Amniotic stem cell (primary cell): ENCODE measurements at places on chromosomes 11 and 22.

- DNase-seq = no peak
Measured at GRCh38 chr22:20008221-20008995, 8.2 kb downstream of the ARVCF start.

DNA sequence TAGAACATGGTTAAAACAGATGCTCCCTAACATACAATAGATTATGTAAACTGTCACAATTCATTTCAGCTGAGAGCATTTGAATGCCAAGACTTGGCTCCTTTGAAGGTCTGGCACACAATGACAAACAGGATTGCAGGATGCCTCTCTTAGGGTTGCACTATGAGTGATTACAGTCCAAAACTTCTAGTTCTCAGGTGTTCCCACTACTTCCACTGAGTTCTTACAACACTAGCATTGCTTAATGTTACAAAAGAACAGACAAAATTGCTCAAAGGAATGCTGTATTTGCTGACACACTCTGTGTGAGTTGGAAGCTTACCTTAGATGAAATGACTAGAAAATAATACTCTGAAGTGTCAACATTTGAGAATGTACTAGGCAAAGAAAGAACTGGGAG is 2413.8 kb upstream of the RAG2 start:
- DNase-seq = no peak

DNA sequence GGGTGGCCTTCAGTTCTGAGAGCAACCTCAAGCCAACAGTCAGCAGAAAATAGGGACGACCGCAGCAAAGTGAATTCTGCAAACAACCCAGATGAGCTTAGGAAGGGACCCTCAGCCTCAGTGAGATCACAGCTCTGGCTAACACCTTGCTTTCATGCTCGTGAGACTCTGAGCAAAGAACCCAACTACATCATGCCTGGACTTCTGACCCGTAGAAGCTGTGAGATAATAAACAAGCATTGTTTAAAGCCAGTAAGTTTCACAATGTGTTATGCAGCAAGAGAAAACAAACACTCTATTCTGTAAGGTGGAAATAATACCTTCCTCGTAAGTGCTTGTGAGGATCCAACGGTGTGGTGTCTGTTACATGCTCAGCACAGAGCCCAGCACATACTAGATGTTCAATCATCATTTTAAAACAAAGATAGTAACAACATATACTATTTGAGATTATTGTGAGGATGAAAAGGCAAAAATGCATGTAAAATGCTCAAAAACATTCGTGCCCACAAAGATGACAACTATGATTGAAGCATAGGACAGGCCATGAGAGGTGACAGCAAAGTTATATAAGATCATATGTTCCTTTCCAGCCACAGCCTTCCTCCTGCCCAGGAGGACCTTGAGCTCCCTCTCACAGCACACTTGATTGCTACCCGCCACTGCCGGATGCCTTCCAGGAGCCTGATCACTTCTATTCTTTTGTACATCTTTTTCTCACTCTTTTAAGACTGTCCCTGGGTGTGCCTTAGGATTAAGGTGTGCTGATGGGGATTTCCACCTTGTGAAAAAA is 433.3 kb downstream of the BUD13 start:
- DNase-seq = no peak

- DNase-seq = no peak
Measured at GRCh38 chr11:131146827-131147490, 223.5 kb upstream of the NTM start.

GRCh38 chr11:84812471-84812969 is 814.6 kb downstream of the DLG2 start:
- DNase-seq = peak; percentile 32

DNA sequence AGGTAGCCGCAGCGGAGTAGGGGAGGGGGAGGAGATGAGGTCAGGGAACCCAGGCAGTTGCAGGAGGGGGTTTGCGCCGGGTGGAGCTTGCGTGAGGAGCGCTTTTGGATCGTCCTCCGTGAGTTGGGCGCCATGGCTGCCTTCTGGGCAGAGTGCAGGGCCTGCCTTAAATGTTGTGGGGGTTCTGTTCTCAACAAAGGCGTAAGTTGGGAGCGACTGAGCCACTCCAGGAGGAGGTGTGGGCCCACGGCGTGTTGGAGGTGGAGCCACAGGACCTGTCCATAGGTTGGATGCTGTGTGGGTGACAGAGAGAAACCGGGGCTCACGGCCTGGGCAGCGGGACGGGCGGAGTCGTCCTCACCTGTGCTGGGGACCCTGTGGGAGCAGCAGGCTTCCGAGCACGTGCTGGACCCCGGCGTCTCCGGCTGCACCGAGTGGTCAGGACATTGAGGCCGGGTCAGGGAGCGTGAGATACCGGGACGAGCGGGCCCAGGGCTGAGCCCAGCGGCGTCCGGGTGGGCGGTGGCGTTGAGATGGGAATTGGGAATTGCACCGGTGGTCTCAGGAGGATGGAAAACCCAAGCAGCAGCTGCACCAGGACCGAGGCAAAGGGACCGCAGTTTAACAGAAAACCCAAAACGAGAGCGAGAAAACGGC is 977 bp upstream of the PGGHG start:
- DNase-seq = no peak

DNA sequence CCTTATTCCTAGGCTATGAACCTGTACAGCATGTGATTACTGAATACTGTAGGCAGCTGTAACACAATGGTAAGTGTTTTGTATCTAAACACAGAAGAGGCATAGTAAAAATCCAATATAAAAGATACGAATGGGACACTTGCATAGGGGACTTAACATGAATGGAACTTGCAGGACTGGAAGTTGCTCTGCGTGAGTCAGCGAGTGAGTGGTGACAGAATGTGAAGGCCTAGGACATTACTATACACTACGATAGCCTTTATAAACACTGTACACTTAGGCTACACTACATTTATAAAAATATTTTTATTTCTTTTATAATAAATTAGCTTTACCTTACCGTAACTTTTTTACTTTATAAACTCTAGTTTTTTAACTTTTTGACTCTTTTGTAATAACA is 81.1 kb downstream of the PGR start:
- DNase-seq = no peak

DNA sequence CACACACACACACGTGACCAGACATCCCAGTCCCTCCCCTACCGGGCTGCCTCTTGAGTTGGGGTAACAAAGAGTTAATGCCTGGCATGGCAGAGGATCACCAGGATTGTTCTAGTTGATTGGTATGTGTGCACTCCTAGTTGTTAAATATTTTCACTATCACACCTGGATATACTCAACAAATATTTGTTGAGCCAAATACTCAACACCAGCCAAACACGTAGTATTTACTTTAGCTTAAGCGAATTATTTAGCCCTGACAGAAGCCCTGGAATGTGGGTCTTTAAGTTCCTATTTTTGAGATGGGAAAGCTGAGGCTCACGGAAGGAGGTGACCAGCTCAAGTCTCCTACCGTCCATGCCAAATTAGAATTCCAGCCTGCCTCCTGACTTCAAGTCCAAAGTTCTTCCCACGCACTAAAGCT is 10.5 kb downstream of the CD3E start:
- no peak for DNase-seq

GRCh38 chr11:72676861-72677341 is 2.7 kb upstream of the PDE2A start:
- DNase-seq = no peak

DNA sequence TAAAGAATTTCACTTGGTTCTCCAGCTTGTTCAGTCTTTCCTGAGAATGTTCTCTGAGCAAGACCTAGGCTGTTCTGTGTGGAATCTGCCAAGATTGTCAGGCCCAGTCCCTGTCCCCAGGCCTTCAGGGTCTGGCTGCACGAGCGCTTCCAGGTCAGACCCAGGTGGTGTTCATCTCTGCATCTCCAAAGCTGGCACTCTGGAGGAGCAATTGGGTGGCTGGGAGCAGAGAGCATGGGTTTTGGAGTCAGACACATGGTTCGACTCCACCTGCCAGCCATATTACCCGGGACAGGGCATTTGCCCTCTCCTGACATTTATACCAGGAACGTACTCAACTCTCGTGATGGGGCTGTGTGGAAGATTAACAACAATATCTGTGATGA is 8.8 kb downstream of the CD5 start:
- no peak for DNase-seq

- DNase-seq = no peak
Measured at GRCh38 chr11:85889676-85890579, 34.7 kb downstream of the CCDC83 start.

DNA sequence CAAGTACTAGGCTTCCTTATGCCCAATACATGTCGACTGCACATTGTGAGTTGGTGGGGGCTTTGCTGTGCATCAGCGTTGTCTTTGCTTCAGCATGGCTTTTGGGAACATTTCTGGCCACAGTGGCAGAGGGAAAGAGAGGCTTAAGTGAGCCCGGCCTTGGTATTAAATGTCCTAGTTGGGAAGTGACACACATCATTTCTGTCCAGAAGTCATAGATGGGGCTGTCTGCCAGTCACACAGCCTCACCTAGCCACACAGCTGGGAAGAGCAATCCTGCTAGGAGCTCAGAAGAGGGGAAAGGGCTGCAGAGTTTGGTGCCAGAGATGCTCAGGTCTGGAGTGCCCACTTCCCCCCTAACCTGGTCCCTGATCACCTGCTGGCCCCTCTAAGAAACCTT is 27.6 kb downstream of the TREH start:
- DNase-seq = no peak

DNA sequence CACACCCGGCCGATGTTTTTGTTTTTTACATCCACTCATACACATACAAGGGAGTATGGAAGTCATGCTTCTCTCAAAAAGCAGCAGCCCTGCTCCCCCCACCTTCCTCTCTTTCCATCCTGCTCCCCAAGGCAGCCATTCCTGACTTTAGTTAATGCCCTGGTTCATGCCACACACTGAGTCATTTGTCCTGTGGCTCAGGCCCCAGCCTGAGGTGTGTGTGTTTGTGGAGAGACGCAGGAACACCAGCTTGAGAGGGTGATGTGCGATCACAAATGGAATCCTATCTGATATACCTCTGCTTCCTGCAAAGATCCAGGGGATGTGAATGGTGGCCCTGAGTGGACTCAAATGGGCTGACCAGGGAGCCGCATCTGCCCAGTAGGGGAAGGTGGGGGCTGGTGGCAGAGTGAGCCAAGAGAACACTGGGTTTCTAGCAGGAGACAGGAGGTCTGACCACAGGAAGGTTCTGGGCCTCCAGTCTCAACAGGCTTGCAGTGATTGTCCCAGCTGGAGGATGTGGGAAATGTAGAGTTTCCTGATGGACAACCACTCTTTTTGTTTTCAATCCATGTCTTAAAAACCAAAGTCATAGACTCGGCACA is 86.7 kb downstream of the OSBP2 start:
- DNase-seq = no peak

DNA sequence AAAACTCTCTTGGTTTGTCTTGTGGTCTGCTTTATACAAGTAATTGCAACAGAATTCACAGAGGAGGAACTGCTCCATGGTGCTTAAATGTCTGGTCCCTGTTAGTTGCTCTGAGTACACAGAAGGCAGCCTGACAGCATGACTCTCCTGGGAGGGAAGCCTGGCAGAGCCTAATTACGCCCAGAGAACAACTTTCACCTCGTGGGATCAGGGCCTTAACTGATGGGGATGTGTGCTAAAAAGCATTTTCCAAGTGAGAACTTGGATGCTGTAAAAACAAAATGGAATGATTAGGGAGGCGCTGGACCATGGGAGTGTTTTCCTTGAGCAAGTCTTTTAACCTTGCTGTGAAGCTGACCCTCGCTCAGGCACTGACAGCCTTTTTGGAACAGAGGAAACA is 154.0 kb upstream of the TENM4 start:
- no peak for DNase-seq

GRCh38 chr11:99645934-99646333 is 625.2 kb downstream of the CNTN5 start:
- no peak for DNase-seq

DNA sequence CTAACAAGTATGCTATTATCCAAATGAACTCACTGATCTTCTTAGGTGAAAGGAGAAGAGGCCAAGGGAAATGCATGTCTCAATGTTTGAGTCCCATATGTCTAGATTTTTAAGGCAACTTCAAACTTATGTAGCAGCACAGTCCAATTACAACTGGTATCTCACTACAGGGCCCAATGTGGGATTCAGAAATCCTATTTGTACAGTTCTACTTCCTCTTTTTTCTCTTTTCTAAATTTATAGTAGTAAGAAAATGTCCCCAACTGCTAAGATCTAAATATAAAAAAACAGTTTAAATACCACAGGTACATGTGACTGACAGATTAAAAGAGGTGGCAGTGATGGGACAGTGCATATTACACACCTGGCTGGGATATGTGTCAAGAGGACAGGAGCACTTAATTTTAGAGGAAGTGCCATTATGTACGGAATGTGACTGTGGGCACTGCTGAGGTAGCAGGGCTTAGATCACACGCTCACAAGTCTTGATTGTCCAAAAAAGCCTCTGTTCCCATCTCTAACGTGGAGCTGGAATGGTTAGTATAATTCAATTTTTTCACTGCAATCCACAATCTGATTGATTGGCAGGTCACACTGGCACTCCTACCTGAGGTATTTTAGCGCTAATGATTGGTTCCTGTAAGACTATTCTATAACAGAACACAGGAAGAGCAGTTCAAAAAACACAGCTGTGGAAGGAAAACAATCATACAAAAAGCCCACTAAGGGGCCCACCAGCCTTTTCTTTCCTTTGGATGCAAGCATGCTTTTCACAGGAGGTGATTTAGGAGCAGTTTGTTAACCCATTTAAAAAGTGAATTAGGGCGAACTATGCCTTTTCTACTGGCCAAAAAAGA is 34.6 kb downstream of the APOL5 start:
- no peak for DNase-seq

DNA sequence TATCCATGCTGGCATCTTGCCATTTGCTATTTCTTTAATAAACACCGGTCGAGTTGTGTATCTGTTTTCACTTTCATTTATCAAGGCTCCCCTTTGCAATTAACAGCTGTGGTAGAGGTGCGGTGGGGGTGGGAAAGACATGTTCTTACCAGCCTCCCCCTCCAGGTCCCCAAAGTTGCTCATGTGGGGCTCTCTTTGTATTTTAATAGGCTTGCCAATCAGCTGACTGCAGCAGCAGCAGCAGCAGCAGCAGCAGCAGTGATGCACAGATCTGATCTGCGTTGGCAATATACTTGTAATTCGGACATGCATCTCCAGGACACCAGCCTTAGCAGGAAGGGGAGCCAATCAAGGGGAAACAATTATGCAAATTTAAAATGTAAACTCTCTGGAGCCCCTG is 40.3 kb upstream of the E2F8 start:
- no peak for DNase-seq

- no peak for DNase-seq
Measured at GRCh38 chr11:27444801-27445215, 27.8 kb downstream of the LGR4 start.

DNA sequence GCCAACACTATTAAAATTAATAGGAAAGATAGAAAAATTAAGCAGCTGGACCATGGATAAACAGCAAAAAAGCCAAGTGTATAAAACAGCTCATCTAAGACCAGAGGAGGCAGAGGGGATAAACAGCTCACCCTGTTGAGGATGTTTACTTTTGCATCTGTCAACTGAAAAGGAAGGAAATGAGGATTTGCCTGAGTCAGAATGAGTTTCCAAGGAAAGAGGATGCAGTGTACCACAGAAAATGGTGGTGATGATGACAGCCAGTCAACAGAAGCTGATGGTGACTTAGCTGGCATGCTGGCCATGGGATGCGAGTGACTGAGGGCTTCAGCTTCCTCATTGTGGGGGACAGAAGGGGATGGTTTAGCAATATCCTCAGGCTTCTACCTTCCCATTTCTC is 183.5 kb downstream of the KIRREL3 start:
- DNase-seq = no peak
